Kidney epithelial cell (primary cell): ENCODE measurements at places on chromosomes 16 and 17.

DNA sequence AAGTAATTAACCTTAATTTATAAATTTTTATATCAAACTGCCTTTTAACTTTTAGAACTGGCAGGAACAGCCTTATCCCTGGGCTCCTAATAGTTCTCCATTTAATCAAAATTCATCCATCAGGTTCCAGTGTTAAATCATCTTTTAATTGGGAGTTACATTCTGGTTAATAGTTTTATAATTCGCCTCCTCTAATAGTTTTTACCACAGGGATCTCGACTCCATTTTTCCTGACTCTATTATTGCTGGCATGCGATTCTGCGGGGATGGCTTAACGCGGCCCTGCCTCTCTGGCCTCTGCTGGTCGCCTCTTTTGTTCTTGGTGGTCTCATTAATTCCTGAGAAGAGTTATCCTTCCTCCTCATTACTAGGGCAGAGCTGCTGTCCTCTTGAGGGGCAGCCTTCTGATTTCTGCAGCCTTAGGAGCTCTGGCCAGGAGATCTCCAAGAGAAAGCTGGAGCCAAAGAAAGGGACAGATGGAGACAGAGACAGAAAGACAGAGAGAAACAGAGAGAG, 71.1 kb downstream of the MRM1 start:
- DNase-seq, result no peak

- no peak for DNase-seq
Observed at GRCh38 chr16:49763826-49764225, 92.1 kb downstream of the ZNF423 start.

DNA sequence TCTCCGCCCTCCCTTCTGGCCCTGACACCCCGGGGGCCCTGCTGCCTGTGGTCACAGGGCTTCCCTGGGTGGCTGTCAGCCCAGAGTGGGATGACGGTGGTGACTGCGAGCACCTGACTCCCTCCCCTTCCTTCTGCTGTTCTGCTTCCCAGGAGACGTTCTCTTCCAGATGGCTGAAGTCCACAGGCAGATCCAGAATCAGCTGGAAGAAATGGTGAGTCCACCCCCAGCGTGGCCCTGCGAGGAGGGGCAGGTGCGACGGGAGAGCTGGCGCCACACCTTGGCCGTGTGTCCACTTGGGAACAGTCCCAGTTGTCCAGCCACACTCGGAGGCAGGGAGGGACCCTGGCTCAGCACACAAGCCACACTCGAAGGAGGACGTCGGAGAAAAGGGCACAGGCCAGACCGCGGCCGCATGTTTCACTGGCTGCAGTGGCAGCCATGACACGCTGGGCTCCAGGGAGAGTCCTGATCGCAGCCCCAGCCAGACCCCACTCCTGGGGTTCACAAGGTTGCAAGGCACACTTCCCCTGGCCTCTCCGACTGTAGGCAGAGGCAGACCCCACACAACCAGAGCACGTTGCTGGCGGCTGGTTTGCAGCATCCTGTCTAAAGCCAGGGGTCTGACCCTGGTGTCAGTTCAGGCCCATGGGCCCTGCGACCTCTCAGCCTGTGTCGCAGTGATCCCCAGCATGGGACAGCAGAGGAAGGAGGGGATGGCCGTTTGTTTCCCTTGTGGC, 49.9 kb downstream of the BAIAP2 start:
- no peak for DNase-seq

GRCh38 chr17:13827118-13827517, 225.4 kb upstream of the HS3ST3A1 start:
- no peak for DNase-seq

DNA sequence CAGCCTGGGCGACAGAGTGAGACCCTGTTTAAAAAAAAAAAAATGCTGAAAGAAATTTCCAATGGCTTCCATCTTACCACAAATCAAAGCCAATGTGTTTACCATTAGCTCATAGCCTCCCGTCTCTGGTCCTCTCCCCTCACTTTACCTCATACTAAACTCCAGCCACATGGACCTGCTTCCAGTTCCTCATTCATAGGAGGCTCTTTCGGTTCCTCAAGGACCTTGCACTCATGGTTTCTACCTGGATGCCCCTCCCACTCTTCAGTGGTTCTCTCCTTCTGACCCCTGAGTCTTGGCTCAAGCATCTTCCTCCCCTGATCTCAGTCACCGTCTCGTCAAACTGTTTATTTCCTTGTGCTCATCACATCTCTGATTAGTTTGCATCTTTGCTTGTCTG, 3.8 kb upstream of the DEF8 start:
- no peak for DNase-seq

- DNase-seq, result no peak
Observed at GRCh38 chr16:83779886-83780285, 27.9 kb upstream of the HSBP1 start.

DNA sequence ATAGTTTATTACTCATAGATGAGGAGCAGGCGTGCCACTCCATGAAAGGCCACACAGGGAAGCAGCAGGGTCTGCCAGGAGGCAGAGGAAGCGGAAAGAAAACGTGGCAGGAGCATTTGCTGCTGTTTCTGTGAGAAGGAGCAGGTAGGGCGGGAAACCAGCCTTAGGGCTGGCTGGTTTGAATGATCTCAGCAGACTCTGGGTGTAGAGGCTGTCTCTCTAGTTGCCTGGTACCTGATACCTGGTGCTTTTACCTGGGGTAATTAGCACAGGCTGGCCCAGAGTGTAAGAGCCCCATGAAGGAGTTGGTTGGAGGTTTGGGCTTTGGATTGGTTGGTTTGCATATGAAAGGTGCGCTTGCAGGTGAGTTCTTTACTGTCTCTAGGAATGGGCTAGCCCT, 205.0 kb upstream of the CACNG3 start:
- no peak for DNase-seq

DNA sequence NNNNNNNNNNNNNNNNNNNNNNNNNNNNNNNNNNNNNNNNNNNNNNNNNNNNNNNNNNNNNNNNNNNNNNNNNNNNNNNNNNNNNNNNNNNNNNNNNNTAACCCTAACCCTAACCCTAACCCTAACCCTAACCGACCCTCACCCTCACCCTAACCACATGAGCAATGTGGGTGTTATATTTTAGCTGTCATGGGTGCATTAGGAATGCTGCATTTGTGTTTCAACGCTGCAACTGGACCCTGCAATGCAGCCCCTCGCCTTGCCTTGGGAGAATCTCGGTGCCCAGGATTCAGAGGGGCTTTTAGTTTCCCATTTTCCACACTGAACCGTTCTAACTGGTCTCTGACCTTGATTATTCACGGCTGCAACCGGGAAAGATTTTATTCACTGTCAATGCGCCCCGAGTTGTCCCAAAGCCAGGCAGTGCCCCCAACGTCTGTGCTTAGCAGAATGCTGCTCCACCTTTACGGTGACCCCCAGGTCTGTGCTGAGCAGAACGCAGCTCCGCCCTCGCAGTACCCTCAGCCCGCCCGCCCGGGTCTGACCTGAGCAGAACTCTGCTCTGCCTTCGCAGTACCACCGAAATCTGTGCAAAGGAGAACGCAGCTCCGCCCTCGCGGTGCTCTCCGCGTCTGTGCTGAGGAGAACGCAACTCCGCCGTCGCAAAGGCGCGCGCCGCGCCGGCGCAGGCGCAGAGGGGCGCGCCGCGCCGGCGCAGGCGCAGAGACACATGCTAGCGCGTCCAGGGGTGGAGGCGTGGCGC, 43.3 kb downstream of the POLR3K start:
- no peak for DNase-seq

GRCh38 chr17:48814504-48814903, 2.5 kb downstream of the TTLL6 start:
- DNase-seq, result no peak

- no peak for DNase-seq
Observed at GRCh38 chr16:23081675-23082119, 67.6 kb downstream of the USP31 start.

- no peak for DNase-seq
Observed at GRCh38 chr17:43907425-43907981, at the start of gene MPP2. MPP2 (minus strand) TSS chr17:43907536; CDS start chr17:43904460, 3,076 bp downstream.

GRCh38 chr17:45262516-45263476, 902 bp upstream of the SPATA32 start:
- DNase-seq, result no peak

- DNase-seq, result no peak
Observed at GRCh38 chr16:29717113-29717512, 28.7 kb downstream of the C16orf54 start.

GRCh38 chr16:10182222-10183053, at the start of gene GRIN2A:
GRIN2A (minus strand) TSS chr16:10182428; CDS start chr16:10180411, 2,017 bp downstream.
- DNase-seq, result no peak

GRCh38 chr17:61333136-61333535, 66.5 kb upstream of the TBX2 start:
- DNase-seq, result no peak

DNA sequence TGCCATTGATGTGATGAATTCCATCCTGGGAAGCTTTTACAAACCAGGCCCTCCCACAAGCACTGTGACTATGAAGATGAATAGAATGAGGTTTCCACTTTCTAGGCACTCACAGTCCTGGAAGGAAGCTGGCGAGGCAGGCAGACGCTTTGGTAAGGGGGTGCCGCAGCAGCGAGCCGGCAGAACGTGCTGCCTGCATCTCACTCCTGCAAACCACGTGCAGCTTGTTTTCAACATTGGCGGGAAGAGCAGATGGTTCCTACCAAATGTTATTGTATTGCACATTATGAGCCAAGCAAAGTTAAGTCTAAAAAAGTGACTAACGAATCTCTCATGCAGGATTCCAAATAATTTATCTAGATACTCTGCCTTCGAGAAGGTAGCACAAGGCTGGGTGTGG, 3.7 kb upstream of the DNAI2 start:
- no peak for DNase-seq

DNA sequence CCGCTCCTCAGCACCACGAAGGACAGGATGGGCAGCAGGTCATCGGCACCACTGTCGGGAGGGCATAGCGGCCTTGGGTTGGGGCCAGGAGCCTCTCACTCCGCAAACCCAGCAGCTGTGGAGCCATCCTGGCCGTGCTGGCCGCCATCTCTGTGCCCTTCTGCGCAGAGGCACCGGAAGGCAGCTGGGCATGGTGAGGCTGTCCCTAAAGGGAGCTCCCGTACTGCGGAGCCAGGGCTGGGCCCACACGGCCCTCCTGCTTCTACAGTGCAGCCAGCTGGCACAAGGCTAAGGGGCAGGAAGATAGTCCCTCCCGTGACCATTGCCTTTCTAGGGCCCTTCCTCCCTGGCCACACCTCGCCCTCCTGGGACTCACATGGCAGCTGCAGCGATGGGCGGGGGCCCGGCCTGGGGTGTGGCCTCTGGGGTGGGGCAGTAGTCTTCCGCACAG, 7.0 kb upstream of the SPATA2L start:
- no peak for DNase-seq

DNA sequence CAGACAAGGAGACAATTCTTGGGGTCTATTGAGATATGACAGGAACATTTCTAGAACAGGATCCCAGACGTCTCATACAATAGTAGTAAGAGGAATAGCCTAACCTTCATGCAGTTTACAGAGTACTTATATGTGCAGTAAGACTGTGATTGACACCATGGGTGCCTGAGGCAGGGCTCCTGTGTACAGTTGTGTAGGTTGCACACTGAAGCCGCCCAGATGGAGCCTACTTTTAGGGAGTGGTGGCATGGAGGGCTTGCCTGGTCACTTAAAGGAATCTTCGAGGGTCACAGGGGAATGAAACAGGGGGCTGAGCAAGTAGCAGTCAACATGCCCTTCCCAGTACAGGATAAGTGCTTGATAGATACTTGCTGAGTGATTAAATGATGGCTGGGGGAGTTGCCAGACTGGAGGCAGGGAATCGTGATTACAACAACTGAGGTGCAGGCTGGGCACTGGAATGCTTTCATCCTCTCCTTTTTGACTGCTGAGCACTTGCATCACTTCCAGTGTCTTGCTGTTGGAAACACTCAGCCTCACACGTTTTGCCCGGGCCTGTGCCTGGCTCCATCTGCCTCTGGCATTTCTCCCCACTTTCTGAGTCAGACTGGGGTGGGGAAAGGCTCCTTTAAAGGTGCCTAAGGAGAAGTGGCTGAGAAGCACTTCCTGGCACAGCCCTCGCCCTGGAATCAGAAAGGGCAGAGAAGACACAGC, 71.0 kb downstream of the COPRS start:
- peak; percentile 48 for DNase-seq

DNA sequence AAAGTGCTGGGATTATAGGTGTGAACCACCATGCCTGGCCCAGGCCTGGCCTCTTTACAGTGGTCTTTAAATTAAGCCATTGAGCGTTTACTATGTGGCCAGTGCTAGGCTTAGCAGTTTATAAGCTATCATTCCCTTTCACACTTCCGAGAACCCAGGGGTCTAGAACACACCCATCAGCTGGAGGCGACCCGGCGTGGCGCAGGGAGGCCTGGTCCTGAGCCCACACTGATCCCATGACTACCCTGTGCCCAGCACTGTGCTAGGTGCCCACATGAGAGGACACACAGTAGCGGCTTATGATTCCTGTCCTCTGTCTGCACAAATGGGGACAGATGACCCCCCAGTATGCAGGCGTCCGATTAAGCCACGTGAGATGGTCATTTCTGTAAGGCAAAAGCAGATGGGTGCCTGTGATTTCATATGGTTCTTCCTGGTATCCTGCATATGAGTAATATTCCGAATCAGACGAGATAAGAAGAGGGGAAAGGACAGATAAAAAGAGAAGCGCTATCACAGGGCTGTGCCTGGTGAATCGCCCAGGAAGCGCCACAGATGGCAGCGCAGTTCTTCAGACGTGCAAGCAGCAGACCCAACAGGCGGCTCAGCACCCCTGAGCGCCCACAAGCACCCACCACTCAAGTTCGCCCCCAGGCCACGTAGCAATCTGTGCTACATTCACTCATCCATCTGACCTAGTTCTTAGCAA, 5.3 kb downstream of the OSGIN1 start:
- no peak for DNase-seq

- no peak for DNase-seq
Observed at GRCh38 chr17:38533866-38534497, 71.8 kb downstream of the SRCIN1 start.

- no peak for DNase-seq
Observed at GRCh38 chr17:36127199-36127893, 23.7 kb downstream of the CCL4 start.

GRCh38 chr17:71339206-71339605, 781.6 kb upstream of the SOX9 start:
- DNase-seq, result no peak

DNA sequence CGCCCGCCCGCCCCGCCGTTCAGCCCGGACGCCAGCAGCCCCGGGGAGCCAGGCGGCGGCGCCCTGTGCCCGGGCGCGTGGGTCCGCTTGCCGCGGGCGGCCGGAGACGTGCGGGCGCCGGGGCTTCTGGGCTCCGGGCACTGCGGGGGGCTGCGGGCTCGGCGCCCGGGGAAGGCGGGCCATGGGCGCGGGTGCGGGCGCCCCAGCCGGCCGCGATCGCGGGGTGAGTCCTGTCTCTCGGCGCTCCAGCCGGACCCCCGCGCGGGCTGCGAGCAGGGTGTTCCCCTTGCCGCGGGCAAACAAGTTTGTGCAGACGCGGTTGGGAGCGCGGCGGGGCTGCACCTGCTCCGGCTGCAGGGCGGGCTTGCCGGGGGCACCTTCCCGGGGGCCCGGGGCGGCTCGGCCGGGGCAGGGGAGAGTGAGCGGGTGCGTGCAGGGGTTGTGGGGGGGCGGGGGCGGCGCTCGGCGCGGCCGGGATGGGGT, 292 bp downstream of the WSCD1 start:
- no peak for DNase-seq

DNA sequence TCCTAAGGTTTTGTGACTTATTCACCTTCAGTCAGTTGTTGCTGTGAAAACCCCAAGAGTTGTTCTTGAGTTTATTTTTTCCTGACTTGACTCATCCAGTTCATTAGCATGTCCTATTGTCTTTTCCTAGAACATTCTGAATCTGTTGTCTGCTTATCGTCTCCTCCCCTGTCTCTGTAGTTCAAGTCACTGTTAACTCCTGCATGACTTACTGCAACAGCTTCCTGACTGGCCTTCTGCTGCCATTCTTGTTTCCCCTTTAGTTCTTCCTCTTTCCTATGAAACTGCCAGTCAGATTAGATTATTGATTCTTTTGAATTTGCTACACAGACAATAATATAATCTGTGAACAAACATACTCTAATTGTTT, 161.5 kb downstream of the FTO start:
- DNase-seq, result peak; percentile 29
